DMS79 (cell line): ENCODE measurements at places on chromosomes 16 and 17.

DNA sequence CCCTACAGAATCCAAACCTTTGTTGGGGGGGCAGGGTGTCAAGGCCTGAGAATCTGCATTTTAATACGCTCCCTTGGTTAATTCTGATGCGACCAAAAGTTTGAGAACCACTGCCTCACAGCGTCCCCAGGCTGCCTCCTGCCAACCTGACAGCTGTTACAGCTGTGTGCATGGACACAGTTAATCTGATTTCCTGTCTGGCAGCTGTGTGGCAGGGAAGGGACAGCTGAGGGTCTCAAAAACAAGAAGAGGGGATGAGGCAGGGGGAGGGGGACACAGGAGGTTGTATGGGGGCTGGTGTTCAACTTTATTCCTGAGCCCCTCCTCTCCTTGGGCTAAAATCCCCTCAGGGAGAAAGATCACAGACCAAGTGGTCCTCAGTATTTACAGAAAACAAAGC is 17.5 kb downstream of the HDAC5 start:
- DNase-seq, result no peak

- DNase-seq, result no peak
These were observed 840 bp upstream of the CD300LB start for GRCh38 chr17:74532115-74532514.

DNA sequence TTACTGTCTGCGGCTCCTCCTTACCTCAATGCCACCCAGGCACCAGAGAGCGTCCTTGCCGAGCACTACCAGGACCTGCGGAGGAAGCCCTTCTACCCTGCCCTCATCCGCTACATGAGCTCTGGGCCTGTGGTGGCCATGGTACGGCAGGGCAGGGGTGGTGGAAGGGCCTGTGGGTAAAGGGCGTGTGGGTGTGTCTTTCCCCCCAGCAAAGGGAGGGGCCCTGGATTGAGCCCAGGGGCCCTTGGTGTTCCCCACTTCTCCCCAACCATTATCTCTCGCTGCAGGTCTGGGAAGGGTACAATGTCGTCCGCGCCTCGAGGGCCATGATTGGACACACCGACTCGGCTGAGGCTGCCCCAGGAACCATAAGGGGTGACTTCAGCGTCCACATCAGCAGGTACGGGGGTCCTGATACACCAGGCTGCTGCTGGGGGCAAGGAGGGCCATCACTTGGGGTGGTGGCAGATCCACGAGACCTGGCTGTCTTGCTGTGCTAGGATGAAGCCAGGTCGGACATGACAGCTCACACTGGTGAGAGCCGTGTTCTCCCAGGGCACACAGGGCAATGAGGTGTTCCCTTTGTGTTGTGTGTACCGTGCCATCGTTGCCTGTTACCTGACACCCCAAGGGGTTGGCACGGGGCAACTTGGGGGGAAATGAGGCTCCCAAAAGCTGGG is 2.2 kb upstream of the DECR2 start:
- DNase-seq, result no peak

- no peak for DNase-seq
These were observed 2.3 kb downstream of the C16orf54 start for GRCh38 chr16:29743475-29743826.

GRCh38 chr16:51629576-51629975 is 478.5 kb upstream of the SALL1 start:
- no peak for DNase-seq

- DNase-seq, result no peak
These were observed 57.5 kb downstream of the WIPI1 start for GRCh38 chr17:68399638-68400403.

GRCh38 chr17:4393806-4394205 is 27.3 kb upstream of the UBE2G1 start:
- no peak for DNase-seq

GRCh38 chr17:39926588-39927100 is 757 bp downstream of the ORMDL3 start:
- DNase-seq, result peak; percentile 8

- DNase-seq, result no peak
These were observed 46.7 kb upstream of the TBX2 start for GRCh38 chr17:61352781-61353491.

GRCh38 chr16:72769876-72770275 is 278.1 kb downstream of the ZFHX3 start:
- DNase-seq, result no peak

DNA sequence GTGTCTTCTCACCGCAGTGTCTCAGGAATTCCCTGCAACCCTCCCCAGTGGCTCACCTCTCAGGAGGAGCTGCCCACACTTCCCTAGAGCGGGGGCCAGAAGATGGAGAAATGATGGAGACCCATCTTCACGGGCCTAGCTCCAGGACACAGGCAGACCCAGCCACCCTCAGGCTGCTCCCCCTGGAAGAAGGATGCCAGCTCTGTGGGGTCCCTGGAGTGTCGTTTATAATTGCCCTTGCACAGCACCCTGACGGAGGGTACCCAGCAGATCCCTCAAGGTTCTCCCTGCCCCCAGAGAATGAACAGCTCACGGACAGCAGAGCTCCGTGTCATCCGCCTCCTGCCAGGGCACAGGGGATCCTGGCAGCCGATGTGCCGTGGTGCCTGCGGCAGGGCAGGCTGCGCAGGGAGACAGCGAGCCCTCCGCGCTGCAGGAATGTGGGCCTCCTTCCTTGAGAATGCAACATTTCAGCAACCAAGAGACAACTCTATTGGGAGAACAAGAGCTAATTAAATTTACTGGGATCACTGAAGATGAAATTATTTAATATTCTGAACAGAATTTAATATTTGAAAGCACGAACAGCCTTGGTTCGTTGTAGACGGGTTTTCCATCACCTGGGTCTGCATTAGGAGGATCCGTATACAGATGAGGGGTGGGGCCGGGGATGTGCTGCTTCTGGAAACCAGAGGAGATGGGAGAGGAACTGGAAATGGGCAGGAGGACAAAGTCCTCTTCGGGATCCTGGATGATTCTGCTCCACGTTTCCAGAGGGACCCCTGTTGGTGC is 21.0 kb upstream of the RBFOX3 start:
- no peak for DNase-seq

GRCh38 chr17:7204828-7205461 is 14.7 kb downstream of the DLG4 start:
- DNase-seq, result peak; percentile 96

DNA sequence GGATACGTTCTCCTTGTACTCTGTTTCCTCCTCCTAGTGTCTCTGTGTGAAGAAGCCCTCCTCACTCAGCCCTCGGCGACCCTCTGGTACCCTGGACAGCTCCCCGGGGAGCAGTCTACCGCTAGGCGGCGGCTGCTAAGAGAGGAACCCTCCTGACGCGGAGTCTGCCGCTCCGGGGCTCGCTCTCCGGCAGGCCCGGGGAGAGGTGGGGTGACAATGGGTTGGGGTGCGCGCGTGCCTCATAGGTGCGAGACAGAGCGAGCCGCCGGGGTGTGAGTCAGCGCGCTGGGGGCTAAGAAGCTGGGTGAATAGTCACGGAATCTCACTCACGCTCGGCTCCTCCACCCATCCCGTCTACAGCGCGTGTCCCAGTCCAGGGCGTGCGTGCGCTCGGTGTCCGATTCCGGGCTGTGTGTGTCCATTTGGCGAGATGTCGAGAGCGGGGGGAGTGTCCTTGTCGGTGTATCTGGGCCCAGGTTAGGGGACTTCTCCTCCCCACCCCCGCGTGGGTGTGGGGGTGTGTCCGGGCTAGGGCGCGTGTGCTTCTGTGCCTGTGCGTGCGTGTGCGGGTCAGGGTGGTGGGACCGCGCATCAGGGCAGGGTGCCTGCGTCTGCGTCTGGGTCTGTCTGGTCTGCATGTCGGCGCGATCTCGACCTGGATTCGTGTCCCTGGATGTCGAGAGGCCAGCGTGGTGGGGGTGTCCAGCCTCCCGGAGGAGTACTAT is 577 bp upstream of the HS3ST2 start:
- DNase-seq, result no peak

DNA sequence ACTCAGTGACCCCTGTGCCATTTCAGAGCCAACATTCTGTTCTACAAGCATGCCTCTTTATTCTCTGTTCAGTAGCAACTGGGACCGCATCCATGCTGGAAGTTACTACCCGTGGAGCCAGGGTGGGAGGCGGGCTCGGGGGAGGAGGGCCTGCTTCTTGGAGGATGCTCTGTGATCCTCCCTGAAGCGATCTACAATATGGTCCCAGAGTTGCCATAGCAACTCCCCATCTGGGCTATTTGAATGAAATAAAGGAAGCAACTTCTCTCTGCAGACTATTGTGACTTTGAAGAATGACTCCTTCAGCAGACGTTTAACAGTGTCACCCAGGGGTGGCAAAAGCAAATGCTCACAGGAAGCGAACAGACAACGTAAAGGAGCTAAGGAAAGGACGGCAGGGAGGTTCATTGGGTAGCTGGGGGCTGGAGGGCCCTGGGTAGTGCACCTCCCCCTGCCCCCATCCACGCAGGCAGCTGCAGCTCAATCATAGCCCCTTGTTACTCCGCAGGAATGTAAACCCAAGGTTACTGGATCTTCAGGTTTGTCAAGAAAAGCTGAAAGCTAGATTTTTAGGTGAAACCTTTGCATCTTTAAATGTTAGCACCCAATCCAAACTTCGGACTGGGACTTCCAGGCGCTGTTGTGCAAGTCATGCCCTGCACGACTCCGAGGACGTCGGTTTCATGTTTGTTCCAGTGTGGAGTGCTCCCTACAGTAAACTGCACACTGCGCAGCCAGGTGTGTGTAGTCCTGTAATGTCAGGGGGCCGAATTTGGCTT is 51.1 kb upstream of the MEAK7 start:
- no peak for DNase-seq

DNA sequence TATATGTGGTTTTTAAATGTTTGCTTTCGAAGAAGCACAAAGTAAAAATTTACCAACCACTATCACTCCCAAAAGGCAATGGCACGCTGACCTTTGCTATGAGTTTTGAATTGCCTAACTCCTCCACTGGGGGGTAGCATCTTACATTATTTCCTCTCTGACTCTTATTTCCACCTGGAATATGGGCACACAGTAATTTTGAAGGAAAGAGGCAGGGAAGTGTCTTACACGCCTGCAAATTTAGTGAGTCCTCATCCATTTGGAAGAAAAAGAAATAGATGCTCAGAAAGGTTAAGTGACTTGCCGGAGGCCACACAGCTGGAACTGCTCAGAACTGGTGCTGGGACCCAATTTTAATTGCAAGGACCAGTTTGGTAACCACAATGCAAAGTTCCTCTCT is 29.9 kb upstream of the IRX6 start:
- no peak for DNase-seq

GRCh38 chr16:57637965-57638364 is 9.5 kb downstream of the ADGRG1 start:
- no peak for DNase-seq

DNA sequence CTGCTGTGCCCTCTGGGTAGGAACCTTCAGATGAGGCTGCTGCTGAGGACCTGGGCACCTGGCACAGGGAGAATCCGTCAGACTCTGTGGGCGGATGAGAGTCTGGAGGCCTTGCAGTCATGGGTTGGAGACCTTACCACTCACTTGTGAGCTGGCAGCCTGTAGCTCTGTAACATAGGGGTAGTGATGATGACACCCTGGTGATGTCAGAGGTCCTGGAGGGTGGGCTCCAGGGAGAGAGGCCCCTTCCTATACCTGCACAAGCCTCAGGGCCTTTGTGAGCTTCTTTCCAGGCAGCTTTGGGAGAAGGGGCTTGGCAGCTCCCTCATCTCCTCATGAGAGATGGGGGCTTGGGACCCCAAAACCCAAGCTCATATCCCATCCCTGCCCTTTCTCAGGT is 1.6 kb downstream of the MIEF2 start:
- no peak for DNase-seq

GRCh38 chr17:40820228-40820838 is 2.1 kb downstream of the KRT10 start:
- no peak for DNase-seq

- DNase-seq, result no peak
These were observed 23.4 kb downstream of the SMIM36 start for GRCh38 chr17:55487695-55488432.

- no peak for DNase-seq
These were observed 14.4 kb downstream of the B9D1 start for GRCh38 chr17:19348081-19348650.

DNA sequence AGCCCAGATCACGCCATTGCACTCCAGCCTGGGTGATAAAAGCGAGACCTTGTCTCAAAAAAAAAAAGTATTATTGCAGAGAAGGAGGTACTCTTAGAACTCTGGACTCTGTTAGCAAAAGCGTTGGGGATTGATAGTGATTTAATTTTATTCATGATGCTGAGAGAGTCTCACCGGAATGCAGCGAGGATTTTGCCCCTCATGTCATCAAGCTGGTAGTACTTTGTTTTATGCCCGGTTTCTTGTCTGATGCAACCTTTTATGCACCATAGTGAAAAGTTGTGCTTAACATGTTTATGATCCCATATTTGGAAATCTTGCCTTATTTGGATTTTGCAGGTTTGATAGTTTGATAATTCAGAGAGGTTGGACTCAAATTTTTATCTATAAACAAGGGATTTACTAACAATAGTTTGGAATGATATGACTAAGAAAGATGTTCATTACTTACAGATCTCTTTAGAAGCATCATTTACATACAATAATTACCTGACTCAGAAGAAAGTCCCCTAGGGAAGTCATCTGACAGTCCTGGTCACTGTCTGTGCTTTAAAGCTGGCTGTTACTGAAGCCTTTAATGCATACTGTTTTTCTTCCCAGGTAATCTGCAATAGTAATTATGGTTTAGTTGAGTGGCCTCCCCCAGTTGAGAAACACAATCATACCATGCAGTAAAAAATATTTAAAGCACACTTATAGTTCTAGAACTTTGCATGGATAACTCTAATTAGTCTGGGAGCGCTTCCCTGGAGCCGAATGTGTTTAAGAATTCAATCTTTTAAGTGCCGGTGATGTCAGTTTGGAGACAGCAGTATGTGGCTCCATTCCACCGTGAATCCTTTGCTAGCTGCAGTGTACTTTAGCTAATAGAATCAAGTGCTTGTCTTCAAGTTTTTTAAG is 120.9 kb downstream of the PRKCA start:
- DNase-seq, result peak; percentile 38

DNA sequence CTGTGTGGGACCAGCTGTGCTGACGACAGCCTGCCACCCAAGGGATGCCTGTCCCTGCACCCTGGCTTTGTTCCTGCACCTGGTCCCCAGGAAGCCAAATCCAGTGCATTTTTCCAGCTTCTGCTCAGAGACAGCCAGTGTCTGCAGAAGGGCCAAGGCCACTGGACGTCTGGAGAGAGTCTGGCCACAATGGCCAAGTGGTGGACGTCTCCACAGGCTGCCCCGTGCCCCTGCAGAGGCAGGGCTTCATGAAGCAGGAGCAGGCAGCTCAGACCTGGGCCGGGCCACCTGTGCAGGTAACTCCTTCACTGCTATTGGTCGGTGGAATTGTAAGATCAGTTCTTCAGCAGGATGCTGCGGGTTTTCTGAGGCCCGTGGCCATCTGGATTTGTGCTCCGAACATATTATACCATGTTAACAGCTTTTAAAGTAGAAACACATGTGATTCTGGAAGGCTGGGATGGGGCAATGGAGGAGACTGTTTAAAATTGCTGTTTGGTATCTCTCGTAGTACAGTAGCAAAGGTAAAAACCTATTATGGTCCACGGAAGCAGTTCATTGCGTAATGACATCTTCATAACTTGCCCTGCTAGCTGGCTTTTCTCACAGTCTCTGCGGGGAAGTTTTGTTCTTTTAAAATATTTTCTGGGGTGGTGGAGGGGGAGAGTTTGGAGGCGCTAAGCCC is 185.3 kb downstream of the CCDC182 start:
- DNase-seq, result no peak

GRCh38 chr17:3482852-3483251 is 7.1 kb downstream of the ASPA start:
- DNase-seq, result no peak
